ENCODE measurements at places on chromosomes 3 and 15.

GRCh38 chr3:100402256-100402655, 917 bp downstream of the LNP1 start:
- DNase-seq: no peak

DNA sequence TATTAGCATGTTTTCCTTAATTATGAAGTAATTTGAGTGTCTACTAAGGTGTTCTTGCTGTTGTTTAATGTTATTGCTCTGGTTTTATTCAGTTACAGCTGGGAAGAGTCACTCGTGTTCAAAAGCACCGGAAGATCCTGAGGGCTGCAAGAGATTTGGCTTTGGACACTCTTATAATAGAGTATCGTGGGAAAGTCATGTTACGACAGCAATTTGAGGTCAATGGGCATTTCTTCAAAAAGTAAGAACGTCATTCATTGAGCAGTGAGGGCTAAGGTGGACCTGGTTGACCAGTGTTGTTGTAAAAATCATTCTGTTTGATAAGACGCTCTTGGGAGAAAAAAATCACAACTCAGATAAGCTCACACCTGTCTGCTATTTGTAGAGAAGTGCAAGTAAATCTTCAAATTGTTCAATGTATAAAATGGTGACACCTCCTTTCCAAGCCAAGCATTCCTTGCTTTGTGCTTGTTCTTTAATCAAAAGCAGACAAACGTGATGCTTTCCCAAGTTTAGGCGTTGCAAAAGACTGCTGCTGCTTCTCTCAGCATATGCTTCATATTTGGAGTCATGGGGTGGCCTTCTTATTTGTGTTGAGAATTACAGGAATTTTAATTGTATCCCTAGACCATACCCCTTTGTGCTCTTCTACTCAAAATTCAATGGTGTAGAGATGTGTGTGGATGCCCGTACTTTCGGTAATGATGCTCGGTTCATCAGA, 44.2 kb downstream of the SETD5 start:
- no peak for DNase-seq

- DNase-seq: no peak
Measured at GRCh38 chr3:132486099-132486498, 68.8 kb downstream of the DNAJC13 start.

GRCh38 chr3:182294256-182294655, 499.0 kb upstream of the ATP11B start:
- DNase-seq: no peak

DNA sequence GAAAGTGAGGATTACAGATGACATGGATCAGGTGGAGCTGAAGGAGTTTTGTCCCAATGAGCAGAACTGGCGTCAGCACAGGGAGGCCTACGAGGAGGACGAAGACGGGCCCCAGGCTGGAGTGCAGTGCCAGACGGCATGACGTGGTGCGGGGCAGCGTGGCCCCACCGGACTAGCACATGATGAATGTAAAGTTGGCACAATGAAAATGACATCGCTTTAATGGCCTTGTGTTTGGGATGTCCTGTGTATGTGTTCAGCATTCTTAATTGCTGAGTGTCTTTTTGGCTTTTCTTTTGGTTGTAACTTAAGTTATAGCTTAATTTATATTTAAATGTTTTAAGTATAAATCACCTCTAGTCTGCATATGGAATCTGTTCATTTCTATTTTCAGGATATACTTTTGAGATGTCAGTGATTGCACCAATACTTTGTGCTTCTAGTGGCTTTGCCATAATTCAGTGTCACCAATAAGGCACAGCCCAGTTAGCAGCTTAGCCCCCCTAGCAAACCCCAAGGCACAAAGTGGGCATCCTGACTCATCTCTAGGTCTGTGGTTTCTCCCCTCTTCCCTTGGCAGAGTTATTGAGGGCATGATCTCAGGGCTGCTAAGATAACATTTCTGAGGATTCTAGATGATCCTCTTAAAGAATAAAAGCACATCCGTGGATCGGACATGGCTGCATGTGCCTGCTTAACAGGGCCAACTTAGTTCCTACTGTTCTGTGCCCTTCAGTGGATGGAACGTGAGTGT, 16.1 kb downstream of the DNAJA4 start:
- DNase-seq: no peak

GRCh38 chr3:123412076-123412475, 36.8 kb downstream of the ADCY5 start:
- no peak for DNase-seq

GRCh38 chr3:172559020-172559419, 35.8 kb upstream of the TNFSF10 start:
- DNase-seq: no peak

DNA sequence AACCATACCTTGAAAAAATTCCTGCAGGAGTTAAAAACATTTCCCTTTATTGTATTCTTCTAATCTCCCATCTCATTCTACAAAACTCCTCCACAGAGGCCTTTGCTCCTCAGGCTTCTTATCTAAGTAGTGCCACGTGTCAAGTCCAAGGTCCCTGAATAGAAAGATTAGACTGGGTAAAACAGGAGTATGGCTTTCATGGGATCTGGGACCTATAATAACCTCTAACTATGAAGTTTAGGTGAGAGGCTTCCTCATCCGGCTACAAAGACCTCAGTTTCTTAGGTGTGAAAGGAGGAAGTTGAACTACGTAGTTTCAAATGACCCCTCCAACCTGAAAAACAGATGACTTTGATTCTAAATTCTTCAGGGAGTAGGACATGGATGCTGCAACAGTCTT, 20.0 kb downstream of the GPR15 start:
- no peak for DNase-seq

DNA sequence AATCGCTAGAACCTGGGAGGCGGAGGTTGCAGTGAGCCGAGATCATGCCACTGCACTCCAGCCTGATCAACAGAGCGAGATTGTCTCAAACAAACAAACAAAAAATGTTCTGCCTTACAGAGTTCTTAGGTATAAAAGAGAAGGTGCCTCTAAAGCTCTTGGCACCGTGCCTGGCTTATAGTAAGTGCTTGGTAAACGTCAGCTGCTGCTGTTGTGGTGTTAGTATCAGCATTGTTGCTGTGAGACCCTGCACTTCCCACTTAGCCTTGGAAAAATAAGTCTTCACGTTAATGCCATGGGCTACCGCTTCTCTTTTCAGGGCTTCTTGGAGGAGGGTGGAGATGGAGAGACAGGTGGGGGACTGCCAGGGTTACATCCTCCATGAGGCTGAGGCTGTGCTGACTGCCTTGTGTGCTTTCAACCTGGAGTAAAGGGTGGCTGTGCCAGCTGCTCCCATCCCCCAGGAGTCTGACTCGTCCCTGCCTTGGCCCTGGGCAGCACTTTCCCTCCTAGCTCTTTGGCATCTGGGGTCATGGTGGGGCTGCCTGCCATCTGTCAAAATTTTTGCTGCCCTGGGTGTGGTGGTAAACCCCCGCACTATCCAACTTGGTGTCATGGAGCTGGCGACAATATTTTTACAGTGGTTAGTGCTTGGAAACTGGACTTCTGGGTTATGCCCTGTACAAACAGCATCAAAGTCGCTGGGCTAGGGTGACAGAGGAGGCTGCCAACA, 17.8 kb downstream of the FLNB start:
- DNase-seq: no peak

DNA sequence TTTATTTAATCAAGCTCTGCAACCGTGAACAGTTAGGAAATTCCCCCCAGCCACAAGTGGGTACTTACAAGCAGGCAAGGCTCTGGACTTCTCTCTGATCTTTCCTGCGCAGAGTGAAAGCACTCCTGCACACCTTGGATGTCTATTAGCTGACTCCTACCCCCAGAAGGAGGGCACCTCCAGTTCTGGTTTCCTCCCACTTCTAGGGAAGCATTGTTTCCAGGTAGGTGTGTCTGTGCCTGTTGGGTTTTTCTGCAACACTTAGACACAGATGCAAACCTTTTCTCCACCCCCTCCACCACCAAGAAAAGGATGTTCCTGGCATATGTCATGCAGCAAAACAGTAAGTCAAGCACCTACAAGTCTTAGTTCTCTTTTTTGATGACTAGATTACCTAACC, at the start of gene ZBED2:
ZBED2 (minus strand) TSS at position 115 of the 400 bp plus-strand sequence. CDS start 1,145 bp downstream, outside the sequence.
- no peak for DNase-seq

DNA sequence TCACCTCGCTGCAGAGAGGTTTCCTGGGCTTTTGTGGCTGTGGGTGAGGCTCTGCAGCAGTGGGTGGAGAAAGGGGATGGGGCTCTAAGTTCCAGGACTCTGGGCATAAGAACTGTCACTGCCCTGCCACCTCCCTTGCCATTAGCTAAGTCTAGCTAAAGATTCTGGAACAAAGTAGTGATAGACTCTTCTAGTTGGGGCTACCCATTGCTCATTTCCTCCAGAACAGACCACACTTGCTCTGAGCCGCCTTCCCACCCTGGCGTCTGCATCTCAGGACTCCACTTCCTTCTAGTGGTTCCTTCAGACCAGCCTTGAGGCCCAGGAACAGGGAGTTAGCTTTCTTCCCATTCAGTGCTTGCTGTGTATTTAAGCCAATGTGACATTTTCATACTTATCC, 7.5 kb downstream of the ARHGAP31 start:
- DNase-seq: no peak

DNA sequence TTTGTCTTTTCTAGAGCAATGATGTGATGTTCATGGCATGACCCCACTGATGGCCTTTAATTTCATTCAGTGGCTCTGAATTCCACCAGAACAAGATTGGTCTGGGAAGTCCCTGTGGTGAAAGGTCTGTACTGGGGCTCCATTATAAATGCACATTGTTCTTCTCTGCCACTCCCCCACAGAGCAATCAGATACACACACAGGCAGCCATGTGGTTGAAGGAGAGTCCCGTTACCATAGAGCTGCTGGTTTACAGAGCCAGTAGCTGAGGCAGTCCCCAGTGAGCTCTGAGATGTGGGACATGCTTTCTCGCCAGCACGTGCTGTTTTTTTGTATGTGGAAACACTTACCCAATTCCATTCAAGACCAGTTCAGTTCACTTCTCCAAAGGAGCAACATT, 172.7 kb upstream of the TRIM42 start:
- DNase-seq: no peak

DNA sequence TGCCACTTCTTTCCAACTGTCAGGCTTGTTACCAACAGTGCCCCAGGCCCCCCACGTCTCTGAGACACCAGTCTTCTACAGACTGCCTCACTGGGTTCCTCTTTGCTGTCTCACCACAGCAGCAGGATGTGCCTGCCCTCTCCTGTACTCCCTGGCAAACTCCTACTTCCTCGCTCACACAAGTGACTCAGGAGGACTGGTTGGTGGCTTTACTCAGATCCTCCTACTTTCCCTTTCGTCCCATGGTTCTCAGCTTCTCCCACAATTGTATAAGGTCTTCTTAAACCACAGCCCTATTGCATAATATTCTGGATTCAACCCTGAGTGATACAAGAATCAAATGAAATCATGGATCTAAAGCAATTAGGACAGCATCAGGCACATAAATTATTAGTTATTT, 246.6 kb upstream of the PROK2 start:
- peak; percentile 23 for DNase-seq
